ENCODE measurements at places on chromosomes 7 and 10. TPM values are rescaled to one million over a fixed set of nuclear protein-coding genes. Genes with fewer than 3 reads are reported as not detected.

DNA sequence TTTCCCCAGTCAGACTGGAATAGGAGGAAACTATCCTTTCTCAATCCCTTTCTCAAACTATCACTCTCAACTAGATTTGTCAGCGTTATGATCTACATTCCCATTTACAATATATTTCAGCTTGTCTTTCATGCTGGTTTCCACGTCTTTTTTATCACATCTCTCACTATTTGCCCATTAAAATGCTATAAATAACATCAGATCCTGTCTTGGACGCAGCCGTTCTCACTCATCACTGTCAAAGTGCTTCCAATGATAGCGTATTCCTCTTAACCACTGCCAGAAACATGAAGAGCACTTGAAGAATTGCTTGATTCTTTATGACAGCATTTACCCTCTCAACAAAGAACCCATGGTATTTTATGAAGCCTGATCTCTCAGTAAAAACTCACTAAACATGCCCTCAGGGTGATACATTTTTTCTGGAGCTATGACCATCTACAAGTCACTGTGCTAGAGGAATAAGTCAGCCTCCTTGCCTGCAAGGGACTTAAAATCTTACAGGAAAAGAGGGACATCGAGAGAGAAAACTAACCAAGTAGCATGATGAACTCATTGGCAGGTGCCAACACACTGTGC, 205.6 kb upstream of the PFKP start:
- DNase-seq, result no peak

GRCh38 chr10:14487488-14487883, 156.8 kb upstream of the FRMD4A start:
- no peak for DNase-seq

GRCh38 chr7:54880326-54880989, 121.4 kb upstream of the SEC61G start:
- no peak for DNase-seq

DNA sequence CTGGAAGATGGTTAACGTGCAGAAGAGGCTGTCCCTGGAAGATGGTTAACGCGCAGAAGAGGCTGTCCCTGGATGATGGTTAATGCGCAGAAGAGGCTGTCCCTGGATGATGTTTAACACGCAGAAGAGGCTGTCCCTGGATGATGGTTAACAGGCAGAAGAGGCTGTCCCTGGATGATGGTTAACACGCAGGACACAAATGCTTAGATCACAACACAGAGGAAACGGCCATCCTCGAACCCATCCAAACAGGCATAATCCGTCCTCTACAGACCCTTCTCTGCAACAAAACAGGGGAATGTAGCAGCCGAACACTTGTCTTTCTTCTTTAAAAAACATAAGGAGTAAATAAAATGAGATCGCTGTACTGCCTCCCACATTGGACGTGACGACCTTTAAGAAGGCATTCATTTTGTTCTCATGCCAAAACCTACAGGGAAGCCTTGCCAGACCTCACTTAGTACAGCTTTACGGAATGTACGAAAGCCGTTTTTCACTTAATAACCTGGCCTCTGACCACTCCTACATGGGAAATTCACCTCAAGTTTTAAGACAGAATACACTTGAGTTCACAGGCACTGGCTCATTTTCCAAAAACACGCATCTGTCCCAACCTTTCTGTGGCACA, 245.2 kb downstream of the ZMYND11 start:
- DNase-seq, result no peak

DNA sequence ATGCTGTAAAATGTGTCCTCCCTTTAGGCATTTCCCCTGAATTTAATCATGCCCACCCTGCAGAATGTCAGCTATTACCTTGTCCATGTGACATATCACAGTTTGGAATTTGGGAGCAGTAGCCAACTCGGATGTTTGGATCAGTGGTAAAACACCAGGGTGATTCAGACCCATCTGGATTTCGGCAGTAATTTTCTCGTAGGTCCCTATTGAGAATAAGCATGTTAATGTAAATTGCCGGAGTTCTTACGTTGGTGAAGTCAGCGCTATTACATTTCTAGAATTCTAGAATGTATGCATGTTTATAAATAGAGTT, 44.1 kb downstream of the HGF start:
- DNase-seq, result no peak

GRCh38 chr7:30382607-30383006, 96.0 kb downstream of the NOD1 start:
- DNase-seq, result no peak

GRCh38 chr7:91408388-91409154, 144.3 kb downstream of the FZD1 start:
- no peak for DNase-seq

The ANXA8 gene
- total RNA-seq, result not detected

The DBF4 gene
- 14.7 TPM for total RNA-seq
